ENCODE measurements at places on chromosomes 6 and 20. TPM values are rescaled to one million over a fixed set of nuclear protein-coding genes. Genes with fewer than 3 reads are reported as not detected.
A peak's percentile ranks its signal among the peaks of the same experiment; 100 is the strongest.

- peak overlapping the region; percentile 56 for H3K27ac ChIP-seq
- no peaks in the 10 kb centered on the region for H3K36me3 ChIP-seq
- H3K4me3 ChIP-seq, result peak overlapping the region; percentile 10
- no peaks in the 10 kb centered on the region for H3K27me3 ChIP-seq
These were observed 23.3 kb downstream of the MTFR2 start for GRCh38 chr6:136226674-136227377.

The FAM209A gene
- total RNA-seq, result not detected

The SLC17A3 gene
- not detected for total RNA-seq

DNA sequence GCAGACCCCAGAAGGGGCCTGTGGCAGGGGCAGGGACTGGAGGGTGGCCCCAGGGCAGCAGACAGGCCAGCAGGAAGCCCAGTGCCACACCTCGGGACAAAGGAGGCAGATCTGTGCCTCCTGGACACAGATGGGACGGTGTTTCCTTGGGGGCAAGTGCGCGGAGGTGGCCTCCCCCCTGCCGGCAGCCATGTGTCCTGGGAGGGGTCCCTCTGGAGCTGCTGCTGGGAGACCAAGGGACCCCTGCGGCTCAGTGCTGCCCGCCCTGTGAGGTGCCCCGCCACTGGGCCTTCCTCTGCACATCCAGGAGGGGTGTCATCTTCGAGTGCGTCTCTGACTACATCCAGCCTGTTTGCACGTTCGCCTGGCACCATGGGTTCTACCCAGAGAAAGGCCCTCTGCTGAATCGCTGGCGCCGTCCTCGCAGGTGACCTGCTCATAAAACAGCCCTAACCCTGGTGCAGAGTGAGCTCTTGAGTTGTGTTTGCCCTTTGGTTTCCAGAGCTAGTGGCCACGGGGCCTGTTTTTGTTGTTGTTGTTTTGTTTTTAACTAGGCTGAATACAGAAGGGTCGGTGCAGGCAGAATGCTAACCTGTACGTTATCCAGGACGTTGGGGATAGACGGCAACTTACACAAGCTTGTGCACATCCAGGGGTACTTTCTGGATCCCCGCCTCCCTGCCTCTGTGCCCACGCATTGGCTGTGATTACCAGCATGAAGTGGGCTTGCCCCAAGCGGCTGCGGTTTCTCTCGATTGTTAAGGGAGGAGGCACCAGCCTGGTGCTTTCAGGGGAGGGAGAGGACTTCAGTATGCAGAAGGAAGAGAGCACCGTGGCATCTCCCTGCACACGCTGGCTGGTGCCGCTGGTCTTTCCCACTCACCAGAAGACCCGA is 1.3 kb upstream of the KCNQ2 start:
- peaks cover 8% of the 10 kb centered on the region for H3K4me1 ChIP-seq
- H3K4me3 ChIP-seq, result no peak overlapping the region
- DNase-seq, result no peak
- H3K27me3 ChIP-seq, result peaks cover 95% of the 10 kb centered on the region

- H3K36me3 ChIP-seq, result no peaks in the 10 kb centered on the region
- no peak for DNase-seq
- no peak overlapping the region for H3K27ac ChIP-seq
- no peaks in the 10 kb centered on the region for H3K27me3 ChIP-seq
- no peaks in the 10 kb centered on the region for H3K4me1 ChIP-seq
These were observed 396.0 kb downstream of the SYNE1 start for GRCh38 chr6:152241013-152241766.

- no peaks in the 10 kb centered on the region for H3K27me3 ChIP-seq
- no peak overlapping the region for H3K4me3 ChIP-seq
- H3K36me3 ChIP-seq, result no peaks in the 10 kb centered on the region
These were observed 121.4 kb downstream of the KIF13A start for GRCh38 chr6:17865798-17866725.

GRCh38 chr6:168294901-168295300 is 24.7 kb downstream of the DACT2 start:
- no peak for DNase-seq
- H3K27me3 ChIP-seq, result no peaks in the 10 kb centered on the region
- no peaks in the 10 kb centered on the region for H3K4me1 ChIP-seq

- peaks cover 3% of the 10 kb centered on the region for H3K4me1 ChIP-seq
- no peak overlapping the region for H3K4me3 ChIP-seq
- no peaks in the 10 kb centered on the region for H3K36me3 ChIP-seq
- no peak overlapping the region for H3K27ac ChIP-seq
These were observed 5.0 kb upstream of the LPIN3 start for GRCh38 chr20:41335591-41335990.

- no peaks in the 10 kb centered on the region for H3K36me3 ChIP-seq
- no peak overlapping the region for H3K27ac ChIP-seq
- no peak overlapping the region for H3K4me3 ChIP-seq
- H3K4me1 ChIP-seq, result no peaks in the 10 kb centered on the region
- peak; percentile 36 for DNase-seq
- H3K27me3 ChIP-seq, result no peaks in the 10 kb centered on the region
These were observed 757 bp upstream of the SAMD3 start for GRCh38 chr6:130223508-130223907.

DNA sequence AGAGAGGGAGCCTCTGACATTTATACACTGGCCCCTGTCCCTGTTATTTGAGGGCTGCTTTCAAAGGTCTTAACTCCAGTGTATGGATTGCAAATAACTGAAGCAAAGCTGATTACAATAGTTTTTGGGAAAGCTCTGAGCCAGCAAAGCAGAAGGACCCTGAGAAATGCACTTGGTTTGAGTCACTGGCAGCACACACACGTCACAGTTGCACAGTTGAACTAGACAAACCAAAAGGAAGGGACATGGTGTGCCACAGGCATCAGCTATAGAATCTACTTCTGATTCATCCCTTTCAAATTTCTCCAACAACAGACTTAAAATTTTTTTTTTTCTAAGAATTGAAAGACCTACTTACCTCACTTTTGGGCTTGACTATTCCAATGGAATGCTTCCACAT is 56.4 kb downstream of the SNRNP48 start:
- no peak for DNase-seq
- no peaks in the 10 kb centered on the region for H3K4me1 ChIP-seq
- no peaks in the 10 kb centered on the region for H3K36me3 ChIP-seq
- H3K4me3 ChIP-seq, result no peak overlapping the region
- no peak overlapping the region for H3K27ac ChIP-seq

- no peak overlapping the region for H3K27ac ChIP-seq
- no peak for DNase-seq
- H3K27me3 ChIP-seq, result no peaks in the 10 kb centered on the region
- H3K36me3 ChIP-seq, result no peaks in the 10 kb centered on the region
These were observed 89.3 kb downstream of the DTD1 start for GRCh38 chr20:18677126-18677525.

Data from transverse colon (tissue), 4 donors.